ENCODE measurements at places on chromosomes 13 and 19. TPM values are rescaled to one million over a fixed set of nuclear protein-coding genes. Genes with fewer than 3 reads are reported as not detected.

- DNase-seq, result no peak
Measured at GRCh38 chr13:89432997-89433396, 1761.8 kb downstream of the SLITRK5 start.

- DNase-seq, result no peak
Measured at GRCh38 chr13:114118511-114119123, 13.8 kb downstream of the RASA3 start.

GRCh38 chr19:21519488-21519887 is 14.1 kb downstream of the ZNF429 start:
- DNase-seq, result no peak

- no peak for DNase-seq
Measured at GRCh38 chr13:79423801-79424642, 18.0 kb upstream of the RBM26 start.

DNA sequence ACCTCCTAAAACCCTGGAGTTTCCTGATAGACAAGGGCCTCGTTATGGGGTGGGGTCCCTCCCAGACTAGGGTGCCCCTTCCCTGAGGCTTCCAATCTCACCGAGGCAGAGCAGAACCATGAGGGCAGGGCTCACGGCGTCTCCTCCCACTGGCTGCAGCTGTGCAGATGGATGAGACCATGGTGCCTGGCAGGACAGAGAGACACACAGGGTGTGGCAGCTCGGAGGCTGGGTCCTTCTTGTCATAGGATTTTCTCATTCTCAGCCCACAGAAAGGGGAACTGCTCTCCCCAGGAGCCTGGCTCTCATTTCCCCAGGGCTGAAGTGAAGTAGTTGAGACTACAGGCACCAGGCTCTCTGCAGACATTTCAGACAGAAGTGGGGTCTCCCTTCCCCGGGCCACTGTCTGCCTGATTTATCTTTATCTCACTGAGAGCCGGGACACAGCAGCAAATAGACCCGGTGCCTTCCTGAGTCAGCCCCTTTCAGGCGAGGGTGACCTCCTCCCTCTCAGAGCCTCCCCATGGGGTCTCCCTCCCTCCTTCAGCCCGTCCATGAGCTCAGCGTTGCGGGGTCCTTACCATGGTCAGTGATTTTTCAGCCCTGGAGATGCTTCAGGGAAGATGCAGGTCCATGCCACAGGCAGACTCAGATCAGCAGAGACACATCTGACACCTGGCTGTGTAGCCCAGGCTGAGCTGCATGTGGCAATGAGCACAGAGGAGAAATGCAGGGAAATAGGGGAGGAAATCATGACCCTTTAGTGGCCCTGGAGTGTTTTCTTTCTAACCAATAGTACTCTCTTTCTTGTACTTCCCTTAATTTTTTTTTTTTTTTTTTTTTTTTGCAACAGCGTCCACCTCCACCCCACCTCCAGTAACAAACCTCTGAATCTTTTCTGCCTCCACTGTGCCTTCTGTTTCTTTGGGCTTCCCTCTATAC is at the start of gene LILRA5:
LILRA5 (minus strand) TSS at position 731 of the 942 bp plus-strand sequence; CDS start at position 584, 147 bp downstream.
- DNase-seq, result peak; percentile 50

The PGLYRP2 gene
- total RNA-seq, result not detected

- DNase-seq, result no peak
Measured at GRCh38 chr13:111401755-111402154, 81.3 kb downstream of the TEX29 start.

DNA sequence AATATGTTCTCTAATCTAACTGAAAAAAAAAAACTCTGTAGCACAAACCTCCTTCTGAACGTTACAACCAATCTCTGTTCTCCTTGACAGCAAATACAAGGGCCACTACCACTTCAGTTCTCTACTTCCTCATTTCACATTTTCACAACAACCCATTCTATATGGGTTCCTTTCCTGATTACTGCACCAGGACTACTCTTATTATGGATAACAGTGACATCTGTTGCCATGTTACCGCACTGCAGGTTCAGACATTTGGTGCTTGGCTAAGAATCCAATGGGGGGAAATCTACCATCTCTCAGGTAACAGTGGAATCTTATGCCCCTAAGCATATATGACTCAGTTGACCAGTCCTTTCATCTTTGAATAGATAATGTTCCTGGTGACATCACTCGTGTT is 11.6 kb upstream of the FPR3 start:
- DNase-seq, result no peak

DNA sequence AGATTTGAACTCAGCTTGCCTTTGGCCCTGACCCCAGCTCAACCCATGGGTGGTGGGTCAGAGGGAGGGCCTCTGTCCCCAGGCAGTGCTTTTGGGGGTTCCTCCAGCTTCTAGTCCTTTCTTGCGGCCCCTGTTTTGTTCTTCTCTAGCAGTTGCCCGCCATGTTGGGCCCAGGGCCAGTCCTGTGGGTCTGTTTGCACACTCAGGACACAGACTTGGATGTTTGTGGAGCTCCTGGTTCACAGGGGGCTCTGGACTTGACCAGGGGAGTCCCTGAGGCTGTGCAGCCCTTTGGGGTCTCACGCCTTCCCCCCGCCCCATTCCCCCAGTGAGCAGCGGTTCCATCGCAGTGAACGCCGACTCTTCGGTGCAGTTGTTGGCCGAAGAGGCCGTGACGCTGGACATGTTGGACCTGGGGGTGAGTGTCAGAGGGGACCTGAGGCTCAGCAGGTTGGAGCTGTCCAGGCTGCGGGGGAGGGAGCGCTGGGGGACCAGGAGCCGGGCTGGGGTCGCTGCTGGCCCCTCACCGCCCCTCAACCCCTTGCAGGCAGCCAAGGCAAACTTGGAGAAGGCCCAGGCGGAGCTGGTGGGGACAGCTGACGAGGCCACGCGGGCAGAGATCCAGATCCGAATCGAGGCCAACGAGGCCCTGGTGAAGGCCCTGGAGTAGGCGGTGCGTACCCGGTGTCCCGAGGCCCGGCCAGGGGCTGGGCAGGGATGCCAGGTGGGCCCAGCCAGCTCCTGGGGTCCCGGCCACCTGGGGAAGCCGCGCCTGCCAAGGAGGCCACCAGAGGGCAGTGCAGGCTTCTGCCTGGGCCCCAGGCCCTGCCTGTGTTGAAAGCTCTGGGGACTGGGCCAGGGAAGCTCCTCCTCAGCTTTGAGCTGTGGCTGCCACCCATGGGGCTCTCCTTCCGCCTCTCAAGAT is 2.5 kb downstream of the ATP5F1D start:
- DNase-seq, result peak; percentile 87

- no peak for DNase-seq
Measured at GRCh38 chr13:35630551-35631275, 154.2 kb upstream of the MAB21L1 start.

The AXL gene
- 13.6 TPM for total RNA-seq

GRCh38 chr13:99905224-99905623 is 66.3 kb downstream of the ZIC5 start:
- no peak for DNase-seq

- no peak for DNase-seq
Measured at GRCh38 chr13:93811071-93811737, 584.6 kb downstream of the GPC6 start.

The ZSCAN4 gene
- total RNA-seq, result not detected

DNA sequence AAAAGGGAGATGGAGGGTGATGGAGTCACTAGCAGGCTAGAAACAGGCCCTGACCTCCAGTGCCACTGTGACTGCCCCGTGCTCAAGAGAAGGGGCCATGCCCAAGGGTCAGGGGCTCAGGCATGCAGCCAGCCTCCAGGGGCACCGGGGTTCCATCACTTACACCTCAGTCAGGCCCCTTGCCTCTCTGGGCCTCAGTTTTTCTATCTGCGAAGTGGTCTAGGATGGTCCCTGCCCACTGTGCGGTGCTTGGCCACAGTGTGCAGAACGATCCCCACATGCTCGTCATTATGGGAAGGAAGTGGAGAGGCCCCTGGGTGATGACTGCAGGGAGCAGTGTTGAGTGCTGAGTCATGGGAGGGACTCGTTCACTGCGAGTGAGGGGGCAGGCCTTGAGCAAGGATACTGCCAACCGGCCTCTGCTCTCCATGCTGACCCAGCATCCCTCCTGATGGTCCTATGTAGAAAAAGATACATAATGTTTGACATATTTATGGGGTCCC is 23.1 kb downstream of the TMED1 start:
- no peak for DNase-seq

The KCTD12 gene
- total RNA-seq, result 37.2 TPM

The CPB2 gene
- total RNA-seq, result not detected

DNA sequence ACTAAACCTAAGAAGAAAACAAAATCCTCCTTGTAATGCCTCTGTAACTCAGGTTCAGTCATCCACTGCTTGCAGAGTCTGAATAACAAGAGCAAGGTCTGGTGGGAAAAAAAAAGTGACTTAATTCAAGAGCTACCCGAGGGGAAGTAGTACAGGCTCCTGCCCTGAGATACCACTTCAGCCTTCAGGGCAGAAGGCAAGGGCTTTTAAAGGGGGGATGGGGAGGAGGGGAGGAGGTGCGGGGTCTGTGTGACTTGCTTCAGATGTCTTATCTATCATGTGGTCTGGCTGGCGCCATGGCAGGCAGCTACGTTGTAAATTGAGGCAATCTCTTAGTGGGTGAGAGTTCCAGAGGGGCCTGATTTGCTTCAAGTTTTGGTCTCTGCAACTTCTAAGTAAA is 66.7 kb downstream of the LRRC63 start:
- no peak for DNase-seq

GRCh38 chr19:54253331-54254194 is 3.5 kb downstream of the LILRB5 start:
- DNase-seq, result no peak

The PSG1 gene
- not detected for total RNA-seq

- DNase-seq, result no peak
Measured at GRCh38 chr13:99663185-99663825, 162.0 kb downstream of the TM9SF2 start.

DNA sequence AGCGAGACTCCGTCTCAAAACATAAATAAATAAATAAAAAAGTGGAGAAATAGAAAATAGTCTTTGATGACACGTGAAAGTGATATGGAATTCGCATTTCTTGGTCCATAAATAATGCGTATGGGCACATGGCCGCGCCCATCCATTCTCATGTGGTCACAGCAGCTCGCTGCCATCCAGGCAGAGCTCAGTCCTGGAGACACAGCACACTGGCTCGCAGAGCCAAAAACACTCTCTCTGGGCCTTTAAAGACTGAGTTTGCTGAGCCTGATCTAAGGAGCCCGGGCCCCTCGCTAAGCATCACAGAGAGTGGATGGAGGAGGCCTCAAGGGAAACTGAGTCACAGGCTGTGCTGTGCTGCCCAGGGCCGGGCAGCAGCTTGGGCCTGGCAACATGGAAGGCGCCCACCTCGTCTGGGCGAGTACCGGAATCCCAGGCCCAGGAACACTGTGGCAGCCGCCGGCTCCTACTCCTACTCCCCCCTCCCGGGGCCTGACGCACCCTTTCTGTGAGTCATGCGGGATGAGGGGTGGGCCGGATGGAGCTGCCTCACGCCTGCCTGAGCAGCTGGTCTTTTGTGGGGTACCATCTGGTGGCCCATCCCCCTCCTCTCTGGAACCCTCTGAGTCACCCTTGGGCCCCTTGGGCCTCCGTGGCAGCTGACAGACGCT is 28.9 kb upstream of the CACTIN start:
- DNase-seq, result no peak

The CASP14 gene
- not detected for total RNA-seq

- DNase-seq, result no peak
Measured at GRCh38 chr19:54731191-54731590, 6.9 kb downstream of the KIR3DL3 start.

DNA sequence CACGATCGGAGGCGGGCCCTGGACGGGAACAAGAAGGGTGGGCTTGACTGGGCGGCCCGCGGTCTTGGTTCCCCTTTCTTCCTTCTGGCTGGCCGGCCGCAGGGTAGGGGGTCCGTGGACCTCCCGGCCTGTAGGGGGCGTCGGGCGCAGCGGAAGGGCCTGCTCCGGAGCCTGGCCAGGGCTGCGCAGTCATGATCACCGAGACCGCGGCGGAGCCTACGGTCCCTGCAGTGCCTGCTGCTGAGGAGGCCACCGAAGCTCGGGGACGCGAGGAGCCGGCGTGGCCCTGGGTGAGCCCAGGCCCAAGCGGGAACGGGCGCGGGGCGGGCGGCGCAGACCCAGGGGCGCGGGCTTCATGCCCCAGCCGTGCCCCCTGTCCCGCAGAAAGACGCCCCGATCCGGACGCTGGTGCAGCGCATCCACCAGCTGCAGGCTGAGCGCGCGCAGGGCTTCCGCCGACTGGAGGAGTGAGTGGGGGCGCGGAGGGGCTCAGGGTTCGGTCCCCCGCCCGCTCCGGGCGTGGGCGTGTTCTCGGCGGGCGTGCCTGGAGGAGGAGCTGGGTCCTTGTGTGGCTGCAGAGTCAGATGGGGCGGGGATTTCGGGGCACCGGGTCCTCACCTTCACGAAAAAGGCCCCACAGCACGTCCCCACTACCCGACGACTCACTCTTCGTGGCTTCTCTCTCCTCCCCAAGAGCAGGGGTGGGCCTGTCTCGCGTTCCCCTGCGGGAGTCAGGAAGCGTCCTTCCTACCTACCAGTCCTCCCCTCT is at the start of gene REX1BD:
REX1BD (plus strand) TSS at position 188 of the 769 bp plus-strand sequence; CDS start at position 192, 4 bp downstream.
- peak; percentile 87 for DNase-seq

DNA sequence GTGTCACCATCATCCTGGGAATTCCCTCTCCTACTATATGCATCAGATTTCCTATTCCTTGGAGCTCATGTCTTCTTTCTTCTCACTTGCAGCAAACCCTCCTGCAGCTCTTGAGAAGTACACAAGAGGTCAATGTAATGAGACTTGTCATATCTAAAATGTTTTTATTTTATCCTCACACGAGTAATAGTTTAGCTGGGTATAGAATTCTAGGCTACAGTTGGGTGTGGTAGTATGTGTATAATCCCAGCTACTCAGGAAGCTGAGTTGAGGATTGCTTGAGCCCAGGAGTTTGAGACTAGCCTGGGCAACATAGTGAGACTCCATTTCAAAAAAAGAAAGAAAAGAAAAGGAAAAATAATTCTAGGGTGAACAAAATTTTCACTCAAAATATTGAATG is 24.4 kb downstream of the EEF1AKMT1 start:
- DNase-seq, result no peak

The KCNC3 gene
- 2.6 TPM for total RNA-seq

- DNase-seq, result no peak
Measured at GRCh38 chr19:49546825-49547565, 19.2 kb downstream of the RCN3 start.

The ZNF229 gene
- total RNA-seq, result 5.3 TPM

DNA sequence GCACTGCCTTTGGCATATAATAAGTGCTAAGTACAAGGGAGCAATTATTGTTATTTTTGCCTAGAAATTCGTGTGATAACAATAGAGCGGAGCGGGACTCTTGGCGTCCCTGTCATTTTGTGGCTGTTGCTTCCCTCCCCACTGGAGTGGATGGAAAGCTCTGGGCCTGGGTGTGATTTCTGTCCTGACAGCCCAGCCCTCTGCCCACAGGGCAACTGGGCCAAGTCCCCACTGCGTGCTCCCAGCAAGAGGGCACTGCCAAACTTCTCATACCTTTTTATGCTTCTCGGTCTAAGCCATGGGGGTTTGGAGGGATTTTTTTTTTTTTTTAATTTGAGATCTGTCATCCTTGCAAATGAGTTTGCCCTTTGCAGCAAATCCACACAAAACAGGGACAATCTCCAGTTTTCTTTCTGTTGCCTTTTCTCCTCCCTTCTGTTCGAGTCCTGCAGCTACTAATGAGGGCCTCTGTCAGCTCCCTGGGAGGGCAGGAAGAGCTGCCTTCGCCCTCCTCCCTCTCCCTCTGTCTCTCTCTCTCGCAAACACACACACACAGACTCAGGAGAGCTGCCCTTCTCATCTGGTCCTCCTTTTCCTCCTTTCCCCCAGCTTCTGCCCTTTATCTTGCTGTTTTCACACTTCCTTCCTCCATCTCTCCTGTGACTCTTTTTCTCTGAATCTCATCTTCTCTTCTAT is 103.9 kb downstream of the DNAJC15 start:
- no peak for DNase-seq

The MAP1S gene
- total RNA-seq, result 21.4 TPM

All from left ventricle myocardium inferior (tissue), 1 donor.